ENCODE measurements at places on chromosomes 1 and 21. TPM values are rescaled to one million over a fixed set of nuclear protein-coding genes. Genes with fewer than 3 reads are reported as not detected.
A peak's percentile ranks its signal among the peaks of the same experiment; 100 is the strongest.

DNA sequence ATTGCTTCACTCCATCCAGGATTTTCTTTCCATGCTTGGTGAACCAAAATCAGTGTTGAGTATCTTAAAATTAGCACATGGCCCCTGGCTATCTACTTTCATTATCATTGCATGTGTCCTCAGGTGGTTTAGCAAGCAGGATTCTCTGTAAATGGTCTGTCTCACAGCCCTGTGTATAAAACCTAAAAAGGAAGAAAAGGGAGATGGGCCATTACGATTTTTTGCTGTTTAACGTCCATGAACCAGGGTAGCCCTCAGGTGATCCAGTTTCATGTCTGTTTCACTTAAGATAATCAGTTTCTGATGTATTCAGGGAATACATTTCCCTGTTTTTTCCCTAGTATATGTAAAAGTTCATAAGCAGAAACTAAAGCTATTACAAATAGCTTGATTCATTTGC lies 238.2 kb downstream of the NFIA start:
- no peak for DNase-seq

TEDDM1 gene
- not detected for total RNA-seq

VANGL2 gene
- 26.1 TPM for total RNA-seq

REN gene
- not detected for total RNA-seq

- DNase-seq = peak; percentile 92
Measured at GRCh38 chr1:11979851-11980675, at the start of gene MFN2. MFN2 (plus strand) TSS chr1:11980444; CDS start chr1:11989169, 8,725 bp downstream.

HSD11B1 gene
- total RNA-seq = not detected

DNA sequence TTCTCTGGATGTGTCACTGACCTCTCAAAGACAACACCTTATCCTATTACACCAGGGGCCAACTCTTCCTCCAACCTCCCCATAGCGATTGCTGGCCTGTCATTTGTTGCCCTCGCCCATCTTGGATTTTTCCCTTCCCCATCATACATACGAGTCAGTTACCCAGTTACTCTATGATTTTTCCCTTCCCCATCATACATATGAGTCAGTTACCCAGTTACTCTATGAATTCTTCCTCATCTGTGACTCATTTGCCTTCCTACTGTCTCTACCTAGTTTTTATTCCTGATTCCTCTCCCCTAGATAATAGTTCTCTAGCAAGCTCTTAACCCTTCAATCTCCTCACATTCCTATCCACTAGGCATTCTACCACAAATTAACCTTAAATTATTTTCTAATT lies 178.8 kb downstream of the NR5A2 start:
- DNase-seq = peak; percentile 79

OR2L8 gene
- not detected for total RNA-seq

ANGPTL3 gene
- not detected for total RNA-seq

F5 gene
- 0.10 TPM for total RNA-seq

GRCh38 chr1:40519517-40519916 lies 10.9 kb downstream of the EXO5 start:
- DNase-seq = no peak

OR2T3 gene
- total RNA-seq = not detected

HES5 gene
- 0.22 TPM for total RNA-seq

DNA sequence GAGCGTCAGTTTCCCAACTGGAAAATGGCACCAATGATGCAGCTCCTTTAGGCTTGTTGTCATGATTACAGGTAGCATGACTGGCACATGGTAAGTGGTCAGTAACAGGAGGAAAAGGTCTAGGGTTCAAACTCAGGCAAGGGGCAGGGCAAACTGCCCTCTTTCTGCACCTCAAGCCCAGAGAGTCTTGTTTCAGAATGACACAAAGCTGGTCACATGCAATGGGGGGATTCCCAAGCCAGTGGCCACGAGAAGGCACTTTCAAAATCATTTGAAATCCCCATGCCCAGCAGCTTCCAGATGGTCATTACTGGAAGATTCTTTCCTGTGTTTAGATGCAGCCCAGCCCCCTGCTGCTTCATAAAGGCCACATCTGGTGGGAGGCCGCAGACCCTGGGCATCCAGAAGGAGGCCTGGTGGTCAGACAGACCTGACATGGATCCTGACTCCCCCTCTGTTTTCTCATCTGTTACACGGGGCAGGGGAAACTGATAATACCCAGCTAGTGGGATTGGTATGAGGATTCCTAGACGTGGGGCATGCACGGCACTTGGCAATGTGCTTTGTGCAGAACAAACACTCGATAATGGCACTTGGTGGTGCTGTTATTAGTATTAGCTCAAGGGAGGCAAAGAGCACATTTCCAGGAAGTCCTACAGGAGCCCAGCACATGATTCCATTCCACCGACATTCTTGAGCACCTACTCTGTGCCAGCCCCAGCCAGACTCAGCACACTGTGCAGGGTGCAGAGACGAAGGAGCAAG lies 6.9 kb upstream of the PLA2G2D start:
- no peak for DNase-seq

- DNase-seq = no peak
Measured at GRCh38 chr1:101308935-101309333, 72.1 kb downstream of the S1PR1 start.

- no peak for DNase-seq
Measured at GRCh38 chr21:31988492-31989290, 115.9 kb downstream of the HUNK start.

- no peak for DNase-seq
Measured at GRCh38 chr1:6418668-6419396, 887 bp downstream of the HES2 start.

- no peak for DNase-seq
Measured at GRCh38 chr1:84770481-84770880, 80.2 kb upstream of the SSX2IP start.

DNA sequence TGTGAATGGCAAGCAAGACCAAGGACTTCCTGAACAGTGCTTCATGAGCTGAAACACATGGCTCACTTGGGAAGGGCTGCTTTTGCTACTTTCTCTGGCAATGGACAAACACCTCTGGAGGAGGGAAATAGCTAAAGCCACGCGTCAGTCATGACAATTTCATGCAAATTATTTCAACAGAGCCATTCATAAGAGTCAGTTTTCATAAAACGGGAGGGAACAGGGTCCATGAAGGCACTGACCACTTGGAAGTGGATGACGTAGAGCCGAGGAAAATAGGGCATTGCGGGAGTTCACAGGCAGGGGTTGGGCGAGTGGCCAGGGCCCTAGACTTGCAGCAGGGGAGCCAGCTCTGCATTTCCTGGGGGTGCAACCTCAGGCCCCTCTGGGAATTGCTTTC lies 43.9 kb downstream of the SDC3 start:
- no peak for DNase-seq

GRCh38 chr1:48789903-48790302 lies 13.2 kb upstream of the BEND5 start:
- DNase-seq = no peak

TDRD5 gene
- not detected for total RNA-seq

GRCh38 chr1:230067419-230067870 lies 407 bp downstream of the GALNT2 start:
- DNase-seq = no peak

- DNase-seq = peak; percentile 41
Measured at GRCh38 chr1:5915587-5916571, 76.3 kb downstream of the NPHP4 start.

All from astrocyte (in vitro differentiated cells and primary cell).